ENCODE measurements at places on chromosomes 13 and 19.

GRCh38 chr13:49026851-49027250, 51.1 kb downstream of the FNDC3A start:
- DNase-seq: no peak

DNA sequence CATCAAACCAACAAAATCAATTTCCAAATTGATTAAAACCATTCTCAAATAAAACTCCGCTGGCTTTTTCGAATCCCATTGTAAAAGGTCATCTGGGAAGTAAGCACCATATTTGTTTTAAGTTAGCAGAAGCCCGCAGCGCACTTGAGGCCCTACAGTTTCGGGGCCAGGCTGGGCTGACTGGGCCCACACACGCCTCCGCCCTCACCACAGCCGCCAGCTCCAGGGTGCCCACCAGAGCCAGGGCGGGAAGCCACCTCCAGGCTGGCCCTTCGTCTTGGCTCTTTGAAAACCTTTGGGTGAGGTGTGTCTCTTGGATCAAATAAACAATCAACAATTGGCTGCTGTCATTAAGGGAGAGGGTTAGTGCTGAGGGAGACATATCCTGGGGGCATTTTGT, 133.3 kb downstream of the SOX1 start:
- no peak for DNase-seq

DNA sequence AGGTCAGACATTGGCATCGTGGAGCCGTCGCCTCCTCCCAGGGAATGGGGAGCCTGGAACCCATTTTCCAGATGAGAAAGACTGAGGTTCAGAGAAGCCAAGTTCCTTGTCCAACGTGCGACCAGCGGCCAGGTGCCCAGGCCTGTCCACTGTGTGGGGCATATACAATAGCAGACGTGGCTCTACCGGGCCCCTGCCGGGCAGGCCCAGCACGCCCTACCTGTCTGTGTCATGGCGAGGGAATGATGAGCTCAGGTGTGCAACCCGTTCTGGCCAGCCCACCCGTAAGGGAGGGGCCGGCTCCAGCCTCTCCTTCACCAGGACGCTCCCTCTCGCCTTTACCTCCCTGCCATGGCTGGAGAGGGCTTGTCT, 837 bp downstream of the GNA15 start:
- DNase-seq: no peak

- no peak for DNase-seq
Observed at GRCh38 chr13:51240178-51240577, 18.0 kb downstream of the FAM124A start.

- DNase-seq: no peak
Observed at GRCh38 chr13:22073718-22074117, 402.8 kb downstream of the FGF9 start.
